Activated naive CD4-positive, alpha-beta T cell treated with anti-CD3 and anti-CD28 coated beads for 36 hours (primary cell): ENCODE measurements at places on chromosomes 13 and 19.
A peak's percentile ranks its signal among the peaks of the same experiment; 100 is the strongest.

DNA sequence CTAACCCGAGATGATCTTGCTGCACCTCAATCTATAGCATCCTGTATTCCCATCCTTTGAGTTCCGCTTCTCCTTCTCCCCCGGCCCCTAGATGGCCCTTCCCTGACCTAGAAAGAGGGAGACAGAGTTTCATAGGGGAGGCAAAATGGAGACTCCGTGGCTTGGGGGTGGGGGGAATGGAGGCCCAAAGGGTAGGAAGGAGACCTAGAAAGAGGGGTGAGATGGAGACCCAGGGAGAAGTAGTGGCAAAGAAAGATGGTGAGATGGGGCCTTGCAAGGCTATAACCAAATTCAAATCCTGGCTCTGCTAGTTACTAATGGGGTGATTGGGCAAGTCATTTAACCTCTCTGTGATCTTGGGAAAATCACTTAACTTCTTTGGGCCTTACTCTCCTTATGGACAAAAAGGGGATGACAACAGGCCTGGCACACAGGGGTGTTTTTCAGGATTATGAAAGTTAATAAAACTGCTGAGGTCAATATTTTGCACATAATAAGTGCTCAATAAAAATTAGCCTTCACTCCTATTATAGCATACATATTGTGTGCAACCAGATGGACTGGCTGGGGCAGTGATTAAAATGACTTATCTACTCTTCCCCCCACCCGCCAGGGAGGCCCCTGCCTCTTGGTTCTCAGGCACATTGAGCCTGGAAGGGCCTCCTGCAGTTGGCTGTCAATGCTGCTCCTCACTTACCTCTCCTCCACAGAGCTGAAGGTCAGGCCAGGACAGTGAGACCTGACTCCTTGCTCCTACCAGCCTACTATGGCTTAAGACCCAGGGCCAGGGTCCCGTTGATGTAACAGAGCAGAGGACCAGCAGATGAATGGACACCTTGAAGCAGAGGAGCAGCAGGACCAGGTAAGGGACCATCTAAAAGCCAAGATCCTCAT is 633 bp downstream of the SPHK2 start:
- DNase-seq, result no peak

DNA sequence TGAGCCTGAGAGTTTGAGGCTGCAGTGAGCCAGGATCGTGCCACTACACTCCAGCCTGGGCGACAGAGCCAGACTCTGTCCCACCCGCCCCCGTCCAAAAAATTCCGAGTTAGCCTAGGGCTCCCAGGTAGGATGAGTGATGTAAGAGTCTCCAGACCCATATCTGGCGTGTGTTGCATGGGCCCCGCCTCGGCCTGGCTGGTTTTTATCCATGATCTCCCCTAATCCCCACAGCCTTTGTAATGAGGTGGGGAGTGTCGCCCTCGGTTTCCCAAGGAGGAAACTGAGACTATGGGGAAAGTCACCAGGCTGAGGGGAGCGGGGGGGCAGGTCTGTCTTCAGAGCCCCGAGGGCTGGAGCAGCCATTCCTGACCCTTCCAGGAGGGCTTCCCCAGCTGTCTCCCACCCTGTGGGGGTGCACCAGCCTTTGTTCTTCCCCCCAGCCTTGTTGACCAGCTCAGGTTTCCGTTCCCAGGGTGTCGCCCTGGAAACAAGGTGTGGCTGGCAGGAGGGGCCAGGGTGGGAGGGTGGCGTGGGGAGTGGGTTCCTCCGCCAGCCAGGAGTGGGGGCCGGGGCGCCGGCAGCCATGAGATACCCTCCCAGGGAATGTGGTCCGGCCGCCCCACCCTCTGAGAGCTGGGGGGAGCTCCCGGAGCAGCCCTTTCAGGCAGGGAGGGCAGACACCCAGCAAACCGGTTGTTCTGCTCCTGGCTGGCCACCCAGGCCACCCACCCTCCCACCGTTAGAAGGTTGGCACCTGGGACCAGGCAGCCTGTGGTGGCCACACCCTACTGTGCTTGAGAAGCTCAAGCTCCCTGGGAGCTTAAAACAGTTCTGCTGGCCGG is 11.5 kb downstream of the MYH14 start:
- DNase-seq, result no peak

- DNase-seq, result no peak
Observed at GRCh38 chr13:103403148-103403740, 337.0 kb upstream of the SLC10A2 start.

GRCh38 chr19:44346556-44346955 is 9.9 kb downstream of the ZNF112 start:
- DNase-seq, result no peak

GRCh38 chr13:44079413-44080205 is 199.9 kb downstream of the LACC1 start:
- no peak for DNase-seq

- no peak for DNase-seq
Observed at GRCh38 chr13:59633290-59633689, 530.4 kb downstream of the DIAPH3 start.

DNA sequence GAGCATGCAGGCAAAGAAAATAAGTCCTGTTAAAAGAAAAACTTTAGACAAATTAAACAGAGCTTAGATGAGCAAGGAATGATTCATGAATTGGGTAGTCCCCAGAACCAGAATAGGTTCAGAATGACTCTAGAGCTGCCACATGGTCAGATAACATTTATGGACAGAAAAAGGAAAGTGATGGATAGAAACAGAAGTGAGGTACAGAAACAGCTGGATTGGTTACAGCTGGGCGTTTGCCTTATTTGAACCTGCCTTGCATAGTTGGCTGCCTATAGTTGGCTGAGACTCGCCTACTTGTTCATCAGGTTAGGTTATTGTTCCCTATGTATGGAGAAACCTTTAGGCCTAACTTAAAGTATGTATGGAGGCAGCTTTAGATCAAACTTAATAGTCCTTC is 35.4 kb downstream of the WDFY2 start:
- DNase-seq, result peak; percentile 54

DNA sequence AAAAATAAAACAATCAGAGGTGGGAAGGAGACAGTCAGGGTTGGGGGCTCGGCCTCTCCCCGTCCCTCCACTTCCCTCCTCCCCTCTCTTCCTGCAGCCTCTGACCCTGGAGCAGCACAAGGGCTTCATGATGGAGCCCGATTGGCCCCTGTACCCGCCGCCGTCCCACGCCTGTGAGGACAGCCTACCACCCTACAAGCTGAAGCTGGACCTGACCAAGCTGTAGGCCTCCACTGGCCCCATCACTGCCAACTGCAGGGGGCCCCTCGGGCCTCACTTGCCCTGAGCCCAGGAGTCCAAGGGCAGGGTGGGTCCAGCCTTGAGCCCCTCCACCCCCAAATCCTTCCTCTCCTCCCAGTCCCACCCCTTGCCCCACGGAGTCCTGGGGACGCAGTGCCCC is 7.6 kb downstream of the TMEM59L start:
- DNase-seq, result no peak

- DNase-seq, result no peak
Observed at GRCh38 chr13:72384879-72385278, 342.6 kb downstream of the MZT1 start.

- DNase-seq, result no peak
Observed at GRCh38 chr13:112795277-112795676, 105.4 kb downstream of the ATP11A start.

- DNase-seq, result no peak
Observed at GRCh38 chr13:34502011-34502410, 440.1 kb upstream of the NBEA start.

- DNase-seq, result peak; percentile 28
Observed at GRCh38 chr13:101144808-101145419, 271.4 kb downstream of the NALCN start.

DNA sequence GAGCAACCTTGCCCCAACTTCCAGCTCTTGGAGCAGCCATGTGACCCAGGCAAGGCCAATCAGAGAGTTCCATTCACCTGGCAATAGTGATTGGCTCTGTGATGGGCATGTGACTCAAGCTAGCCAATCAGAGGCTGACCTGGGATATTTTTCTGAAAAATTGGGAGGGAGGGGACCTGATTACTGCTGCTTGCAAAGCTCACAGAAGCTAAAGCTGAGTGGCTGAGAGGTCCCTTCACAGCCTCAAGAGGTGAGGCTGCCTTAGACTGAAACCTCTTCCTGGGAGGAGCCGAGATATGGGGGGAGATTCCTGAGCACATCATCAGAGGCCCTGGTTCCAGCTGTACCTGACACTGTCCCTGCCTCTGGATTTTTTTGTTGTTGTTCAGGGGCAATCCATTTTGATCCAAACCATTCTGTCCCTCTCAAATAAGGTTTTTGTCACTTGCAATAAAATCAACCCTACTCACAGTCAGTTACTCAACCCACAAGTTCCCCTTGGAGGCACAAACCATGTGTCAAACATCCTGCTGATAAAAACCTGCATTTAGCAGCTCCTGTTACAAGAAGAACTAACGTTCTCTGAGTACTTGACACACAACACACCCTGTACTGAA is 4.8 kb downstream of the CIB3 start:
- no peak for DNase-seq

GRCh38 chr19:33809960-33810359 is 13.3 kb downstream of the KCTD15 start:
- DNase-seq, result no peak

- DNase-seq, result no peak
Observed at GRCh38 chr19:46349311-46349993, 2.6 kb downstream of the PPP5C start.

GRCh38 chr19:42553292-42554045 is 25.2 kb upstream of the CEACAM1 start:
- no peak for DNase-seq

GRCh38 chr13:77868717-77869116 is 49.9 kb downstream of the EDNRB start:
- DNase-seq, result no peak

GRCh38 chr19:1360818-1361461 is 22.8 kb upstream of the NDUFS7 start:
- DNase-seq, result no peak

GRCh38 chr19:48959341-48960239 is 4.9 kb downstream of the BAX start:
- DNase-seq, result no peak

GRCh38 chr13:49367640-49368422 is 76.0 kb downstream of the CAB39L start:
- DNase-seq, result no peak

GRCh38 chr13:99663185-99663825 is 162.0 kb downstream of the TM9SF2 start:
- no peak for DNase-seq

GRCh38 chr13:103961784-103962183 is 895.6 kb upstream of the SLC10A2 start:
- no peak for DNase-seq

- no peak for DNase-seq
Observed at GRCh38 chr19:6711605-6712004, 8.8 kb downstream of the C3 start.

DNA sequence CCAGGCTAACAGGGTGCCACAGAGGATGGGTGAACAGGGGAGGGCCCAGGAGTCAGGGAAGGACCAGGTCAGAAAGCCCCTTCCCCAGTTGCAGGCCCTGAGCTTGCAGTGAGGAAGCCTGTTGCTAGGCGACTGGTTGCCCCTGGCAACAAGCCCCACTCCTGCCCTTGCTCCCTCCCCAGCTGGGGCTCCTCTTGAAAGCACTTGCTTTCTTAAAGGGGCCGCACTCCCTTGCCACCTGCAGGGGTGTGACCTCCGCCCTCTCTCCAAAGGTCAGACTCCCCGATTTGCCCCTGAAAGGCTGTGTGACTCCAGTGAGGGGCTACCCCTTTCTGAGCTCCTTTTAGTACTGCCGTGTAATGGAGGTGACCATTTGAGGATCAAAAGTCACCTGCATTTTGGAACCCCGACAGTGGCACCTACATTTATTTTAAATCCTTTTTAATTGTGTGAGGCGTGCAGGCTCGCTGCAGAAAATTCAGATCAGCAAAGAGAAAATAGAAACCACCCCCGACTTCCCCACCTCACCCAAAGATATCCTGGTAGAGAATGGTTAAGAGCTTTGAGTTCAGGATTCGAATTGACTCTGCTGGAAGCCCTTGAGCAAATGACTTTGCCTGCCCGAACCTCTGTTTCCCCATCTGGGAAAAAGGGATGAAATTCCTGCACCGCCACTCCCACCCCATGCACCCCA is 4.8 kb downstream of the FCHO1 start:
- peak; percentile 52 for DNase-seq

DNA sequence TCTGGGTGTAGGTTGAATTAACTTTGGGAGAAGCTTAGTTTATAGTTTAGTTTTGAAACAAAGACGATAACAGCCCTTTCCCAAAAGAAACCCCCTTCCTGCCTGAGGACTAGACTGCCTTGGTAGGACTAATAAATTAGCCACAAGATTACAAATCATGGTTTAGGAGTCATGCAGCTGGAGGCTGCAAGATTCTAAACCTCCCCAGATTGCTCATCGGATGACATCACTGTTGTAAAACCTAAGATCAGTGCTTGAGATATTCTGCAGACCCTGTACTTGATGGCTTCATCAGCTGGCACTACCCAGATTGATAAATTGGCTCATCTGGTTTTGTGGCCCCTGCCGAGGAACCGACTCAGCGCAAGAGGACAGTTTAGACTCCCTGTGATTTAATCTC is 35.9 kb upstream of the MPHOSPH8 start:
- no peak for DNase-seq

DNA sequence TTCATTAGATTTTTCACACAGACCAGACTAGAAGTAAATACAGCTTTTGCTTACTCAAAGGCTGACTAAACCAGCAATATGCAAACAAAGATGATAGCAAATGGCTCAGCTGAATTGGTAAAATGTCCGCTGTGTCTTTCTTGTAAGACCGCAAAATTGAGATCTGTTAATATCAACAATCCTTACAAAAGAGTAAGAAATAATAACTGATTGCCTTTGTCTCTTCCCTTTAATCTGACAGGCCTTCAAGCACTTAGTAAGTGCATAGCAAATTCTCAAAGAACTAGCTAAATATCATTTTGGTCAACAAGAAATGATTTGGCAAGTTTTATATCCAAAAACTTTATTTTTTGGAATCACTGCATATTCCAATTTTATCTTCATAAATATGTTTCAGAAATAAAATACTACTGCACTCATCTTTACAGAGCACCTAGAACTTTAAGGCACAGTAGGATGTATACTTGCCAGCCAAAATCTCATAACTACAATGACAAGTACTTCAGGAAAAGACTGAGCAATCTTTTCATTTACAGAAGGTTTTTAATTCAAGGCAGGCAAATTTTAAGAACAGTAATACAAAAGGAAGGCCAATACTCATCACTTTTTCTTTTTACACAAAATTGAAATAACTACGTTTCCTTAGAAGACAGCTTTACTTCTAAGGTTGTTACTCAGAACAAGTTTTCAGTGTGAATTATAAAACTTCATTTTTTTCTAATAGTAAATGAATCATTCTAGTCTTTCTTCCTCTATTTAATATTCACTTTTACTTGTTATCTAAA is 1.1 kb downstream of the ELF1 start:
- DNase-seq, result no peak

DNA sequence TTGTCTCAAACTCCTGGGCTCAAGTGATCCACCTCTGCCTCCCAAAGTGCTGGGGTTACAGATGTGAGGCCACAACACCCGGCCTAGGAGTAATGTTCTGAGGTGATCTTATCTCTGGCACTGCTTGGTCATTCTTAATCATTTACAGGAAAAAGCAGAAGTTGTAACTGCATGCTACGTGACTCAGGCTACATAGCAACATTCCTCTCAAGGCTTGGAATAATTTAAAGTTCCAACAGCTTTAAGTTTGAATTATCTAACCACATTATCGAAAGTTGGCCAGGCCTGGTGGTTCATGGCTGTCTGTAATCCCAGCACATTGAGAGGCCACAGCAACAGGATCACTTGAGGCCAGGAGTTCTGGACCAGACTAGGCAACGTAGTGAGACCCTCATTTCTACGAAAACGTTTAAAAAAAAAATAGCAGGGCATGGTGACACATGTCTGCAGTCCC is 3.9 kb upstream of the B9D2 start:
- no peak for DNase-seq

GRCh38 chr19:11300811-11301120 is 4.8 kb downstream of the TSPAN16 start:
- DNase-seq, result no peak
